ENCODE measurements at places on chromosomes 11 and 22. TPM values are rescaled to one million over a fixed set of nuclear protein-coding genes. Genes with fewer than 3 reads are reported as not detected.

DNA sequence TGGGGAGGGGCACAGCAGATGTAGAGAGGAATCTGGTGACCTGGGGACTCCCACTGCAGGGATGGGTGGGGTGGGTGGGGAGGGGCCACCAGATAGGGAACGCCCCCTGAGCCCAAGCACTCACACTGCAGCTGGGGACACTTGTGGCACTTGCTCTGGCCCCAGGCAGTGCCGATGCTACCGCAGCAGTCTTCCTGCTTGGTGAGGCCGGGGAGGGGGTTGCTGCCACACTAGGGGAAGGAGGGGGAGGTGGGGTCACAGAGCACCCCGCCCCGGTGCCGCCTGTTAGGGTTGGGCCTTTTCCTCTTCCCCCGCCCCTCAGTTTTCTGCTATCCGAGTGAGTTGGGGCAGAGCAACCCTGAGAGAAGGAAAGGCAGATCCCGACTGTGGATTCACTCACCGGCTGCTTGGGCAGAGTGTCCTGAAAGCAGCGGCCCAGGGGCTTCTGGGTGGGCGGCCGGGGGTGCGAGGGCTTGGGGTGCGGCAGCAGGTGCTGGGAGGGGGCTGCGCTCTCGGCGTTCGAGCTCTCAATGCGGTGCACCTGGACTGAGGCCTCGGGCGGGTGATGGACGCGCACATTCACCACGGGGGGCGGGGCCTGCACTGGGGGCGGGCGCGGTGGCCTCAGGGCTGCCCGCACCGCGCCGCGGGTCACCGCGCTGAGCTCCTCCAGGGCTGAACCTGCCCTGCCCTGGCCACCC is 4.7 kb downstream of the LTBP3 start:
- no peak for DNase-seq

DNA sequence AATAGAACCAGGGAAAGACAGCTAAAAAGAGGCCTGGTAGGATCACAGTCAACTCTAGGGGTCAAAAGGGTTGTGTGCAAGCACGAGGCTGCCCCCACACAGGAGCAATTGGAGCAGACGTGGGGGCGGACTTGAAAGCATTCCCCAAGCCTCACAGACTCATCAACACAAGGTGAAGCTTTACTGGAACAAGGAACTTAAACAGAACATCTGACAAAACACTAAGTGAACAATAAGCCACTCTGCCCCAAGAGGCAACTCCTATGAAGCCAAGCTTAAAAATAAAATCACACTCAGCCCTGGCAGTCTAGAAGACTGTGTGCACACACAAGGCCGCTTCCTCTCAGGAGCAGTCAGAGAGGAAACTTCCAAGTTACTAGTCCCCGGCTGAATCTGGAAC is 32.2 kb upstream of the TEAD1 start:
- DNase-seq = peak; percentile 6

DNA sequence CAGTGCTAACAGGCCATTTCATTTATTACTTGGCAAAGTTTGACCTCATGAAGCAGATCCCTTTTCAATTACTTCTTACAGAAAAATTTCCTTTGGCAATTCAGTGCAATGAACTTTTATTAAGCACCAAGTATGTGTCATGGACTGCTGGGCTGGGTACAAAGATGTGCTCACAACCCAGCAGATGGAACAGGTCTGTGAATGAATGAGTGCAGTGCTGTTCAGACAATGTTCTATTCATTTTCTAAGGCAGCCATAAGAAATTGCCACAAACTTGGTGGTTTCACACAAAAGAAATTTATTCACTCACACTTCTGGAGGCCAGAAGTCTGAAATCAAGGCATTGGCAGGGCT is 428.5 kb downstream of the SOX6 start:
- DNase-seq = no peak

DNA sequence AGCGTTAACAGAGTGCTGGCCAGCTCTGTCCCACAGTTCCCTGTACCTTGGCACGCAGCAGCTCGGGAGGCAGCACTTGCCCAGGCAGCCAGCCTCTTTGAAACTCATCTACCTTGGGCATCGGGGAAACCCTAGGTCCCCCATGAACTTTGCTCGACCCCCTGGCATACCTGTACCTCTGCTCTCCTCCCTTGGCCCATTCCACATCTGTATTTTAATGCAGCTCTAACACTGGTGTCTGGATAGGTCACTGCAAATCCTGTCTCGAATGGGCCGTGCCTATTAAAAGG is 304.1 kb downstream of the TBC1D22A start:
- DNase-seq = no peak

DNA sequence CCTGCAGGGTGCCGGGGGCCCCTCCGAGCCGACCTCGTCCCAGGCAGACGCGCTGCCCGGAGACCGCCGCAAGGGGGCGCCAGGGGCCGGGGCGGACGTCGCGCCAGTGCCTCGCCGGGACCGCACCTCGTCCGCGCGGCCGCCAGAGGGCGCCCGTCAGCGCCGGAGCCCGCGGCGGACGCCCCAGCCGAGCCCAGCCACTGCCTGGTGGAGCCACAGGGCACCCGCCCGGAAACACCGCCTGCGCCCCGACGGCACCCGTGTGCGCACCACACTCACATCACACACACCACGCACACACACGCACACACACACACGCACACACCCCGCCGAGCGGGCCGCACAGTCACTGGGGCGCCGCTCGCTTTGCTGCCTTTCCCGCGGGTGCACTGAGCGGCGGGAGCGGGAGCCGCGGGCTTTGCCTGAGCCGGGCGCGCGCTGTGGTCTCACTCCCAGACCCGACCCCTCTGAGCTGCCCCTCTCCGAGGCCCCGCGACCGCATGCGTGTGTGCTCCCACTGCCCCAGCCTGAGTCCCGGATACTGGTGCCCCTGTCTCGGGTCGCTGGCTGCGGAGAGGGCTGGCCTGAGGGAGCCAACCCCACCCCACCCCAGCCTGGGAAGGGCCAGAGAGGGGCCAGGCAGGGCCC is 449.3 kb downstream of the OPCML start:
- DNase-seq = no peak

PIH1D2 gene
- 0.36 TPM for total RNA-seq
